CD4-positive, alpha-beta T cell treated with Interleukin-1 beta for 1 hour (primary cell): ENCODE measurements at places on chromosomes 7 and 10.

GRCh38 chr7:22418251-22419046 is 61.5 kb upstream of the RAPGEF5 start:
- no peak for DNase-seq

DNA sequence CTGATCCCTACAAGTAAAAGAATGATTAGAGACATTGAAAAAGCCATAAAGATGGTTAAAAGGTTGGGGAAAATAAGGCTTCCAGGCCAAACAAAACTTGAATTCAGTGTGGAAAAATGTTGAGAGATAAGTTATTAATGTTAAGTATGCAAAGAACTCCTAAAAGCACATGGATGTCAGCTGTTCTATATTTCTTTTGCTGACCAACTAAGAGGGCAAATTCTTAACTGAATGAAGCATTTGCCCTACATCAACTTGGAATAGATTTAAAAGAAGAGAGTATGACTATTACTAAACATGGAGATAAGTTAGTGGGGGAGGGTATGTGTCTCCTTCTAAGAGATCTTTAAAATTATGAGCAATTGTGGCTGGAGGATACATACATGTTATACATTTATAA is 124.8 kb downstream of the KIAA1217 start:
- no peak for DNase-seq

DNA sequence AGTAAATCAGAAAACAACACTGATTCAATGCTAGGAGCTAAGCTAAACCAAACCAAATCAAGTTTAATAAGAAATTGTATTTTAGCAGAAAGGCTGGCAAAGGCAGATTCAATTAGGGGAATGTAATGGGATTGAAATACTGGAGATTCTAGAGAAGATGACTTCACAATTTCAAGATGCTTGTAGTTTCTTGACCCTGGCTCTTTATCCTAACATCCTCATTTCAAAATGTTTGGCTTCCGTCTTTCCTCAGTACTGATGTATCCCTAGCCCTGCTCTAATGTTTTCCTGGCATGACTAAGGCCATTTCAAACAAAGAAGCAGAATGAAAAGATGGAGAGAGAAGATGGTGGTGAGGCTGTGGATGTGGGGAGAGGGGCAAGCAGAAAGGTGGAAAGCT is 2.7 kb upstream of the JCAD start:
- no peak for DNase-seq

- DNase-seq: no peak
Observed at GRCh38 chr10:102241032-102241443, 274 bp downstream of the PITX3 start.

DNA sequence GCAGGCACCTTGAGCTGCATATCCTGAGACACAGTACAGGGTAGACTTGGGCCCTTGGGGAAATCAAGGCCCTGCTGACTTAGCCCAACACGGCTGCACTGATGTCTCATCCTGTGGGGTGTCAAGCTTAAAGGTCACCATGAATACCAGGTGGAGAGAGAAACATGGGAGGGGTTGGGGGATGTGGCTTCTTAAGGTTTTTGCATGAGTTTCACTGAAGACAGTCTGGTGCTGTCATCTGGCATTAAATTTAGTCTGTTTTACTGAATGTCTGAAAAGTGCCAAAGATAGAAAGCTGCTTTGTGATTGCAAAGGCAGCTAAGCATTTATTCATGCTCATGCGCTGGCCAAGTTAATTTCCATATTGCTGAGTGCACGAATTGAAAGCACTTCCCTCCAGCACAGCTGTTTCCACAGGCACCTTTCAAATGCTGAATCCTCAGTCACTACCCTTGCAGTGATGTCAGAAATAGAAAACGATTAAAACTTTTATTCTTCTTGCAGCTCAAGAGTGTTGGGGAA is 102.1 kb downstream of the OSBPL3 start:
- DNase-seq: no peak

DNA sequence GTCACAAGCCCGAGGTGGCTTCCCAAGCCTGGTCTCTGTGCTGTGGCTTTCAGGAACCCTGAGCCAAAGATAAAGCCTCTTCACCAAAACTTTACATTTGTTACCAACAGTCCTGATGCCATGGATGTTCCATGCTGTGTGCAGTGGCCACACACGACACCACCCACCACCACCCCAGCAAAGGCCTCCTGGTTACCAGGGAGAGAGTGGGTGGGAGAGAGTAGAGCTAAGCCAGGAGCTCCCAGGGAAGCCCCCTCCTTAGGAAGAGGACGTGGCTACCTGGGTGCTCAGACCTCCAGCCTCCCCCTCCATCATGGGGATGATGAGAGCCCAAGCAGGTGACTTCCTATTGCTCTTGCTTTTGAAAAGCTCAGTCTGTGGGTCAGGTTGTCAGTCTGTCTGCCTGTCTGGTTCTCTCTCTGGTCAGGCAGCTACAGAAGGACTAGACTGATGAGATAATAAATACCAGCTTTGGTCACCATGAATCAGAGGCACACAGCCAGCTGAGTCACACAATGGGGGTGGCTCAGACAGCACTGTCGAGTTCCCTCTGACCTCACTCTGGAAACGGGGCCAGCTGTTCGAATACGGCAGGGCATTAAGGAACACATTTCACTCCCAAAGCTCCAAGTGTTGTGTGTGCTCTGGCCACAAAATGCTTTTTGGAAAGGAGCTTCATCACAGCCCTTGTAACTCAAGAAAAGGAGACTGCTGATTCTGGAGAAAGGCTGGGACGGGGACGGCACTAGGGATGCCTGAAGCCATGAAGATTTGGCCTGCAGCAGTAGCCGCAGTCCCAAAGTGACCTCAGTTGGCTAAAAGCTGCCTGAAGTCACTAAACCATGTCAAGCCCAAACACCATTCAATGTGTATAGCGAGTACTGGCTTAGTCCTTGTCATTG is 166.0 kb downstream of the FANK1 start:
- no peak for DNase-seq

GRCh38 chr7:2100278-2101208 is 132.2 kb downstream of the MAD1L1 start:
- DNase-seq: no peak

DNA sequence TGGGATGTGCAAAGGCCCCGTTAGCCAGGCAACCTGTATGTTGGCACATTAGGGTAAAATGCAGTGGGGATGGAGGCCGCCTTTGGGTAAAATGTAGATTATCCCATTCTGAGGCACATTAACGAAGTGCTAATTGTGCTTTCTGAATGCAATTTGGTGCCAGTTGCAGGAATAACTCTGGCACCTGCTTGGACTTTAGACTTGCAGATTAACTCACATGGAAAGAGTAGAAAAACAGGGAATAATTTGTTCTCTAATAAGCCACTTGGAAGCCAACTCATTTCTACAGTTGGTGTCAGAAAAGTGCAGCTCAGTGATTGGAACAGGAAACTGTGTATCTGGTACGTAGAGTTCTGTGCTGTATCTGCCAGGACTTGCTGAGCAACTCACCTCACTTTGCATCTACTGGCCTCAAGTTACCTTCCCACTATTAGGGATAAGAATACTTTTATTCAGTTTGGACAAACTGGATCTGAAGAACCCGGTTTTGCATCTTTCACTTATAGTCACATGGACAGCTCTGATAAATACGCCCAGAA is 377.4 kb upstream of the PODXL start:
- DNase-seq: no peak

DNA sequence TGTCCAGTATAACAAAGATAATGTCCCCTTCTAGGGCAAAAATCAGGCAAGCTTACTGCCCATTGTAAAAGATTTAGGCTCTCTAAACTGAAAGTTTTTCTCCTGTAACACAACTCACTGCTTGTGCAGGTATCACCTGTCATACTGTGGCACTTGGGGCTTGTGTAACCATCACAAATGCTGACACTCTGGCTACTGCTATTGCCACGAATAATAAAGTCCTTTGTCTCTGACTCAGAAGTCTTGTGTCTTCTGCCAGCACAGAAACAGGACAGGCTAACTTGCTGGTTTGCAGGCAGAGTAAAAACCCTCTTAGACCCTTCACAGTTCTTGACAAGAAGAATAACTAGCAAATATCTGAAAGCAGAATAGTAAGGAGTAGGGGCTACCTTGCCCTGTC is 273.9 kb downstream of the RPS24 start:
- DNase-seq: no peak

DNA sequence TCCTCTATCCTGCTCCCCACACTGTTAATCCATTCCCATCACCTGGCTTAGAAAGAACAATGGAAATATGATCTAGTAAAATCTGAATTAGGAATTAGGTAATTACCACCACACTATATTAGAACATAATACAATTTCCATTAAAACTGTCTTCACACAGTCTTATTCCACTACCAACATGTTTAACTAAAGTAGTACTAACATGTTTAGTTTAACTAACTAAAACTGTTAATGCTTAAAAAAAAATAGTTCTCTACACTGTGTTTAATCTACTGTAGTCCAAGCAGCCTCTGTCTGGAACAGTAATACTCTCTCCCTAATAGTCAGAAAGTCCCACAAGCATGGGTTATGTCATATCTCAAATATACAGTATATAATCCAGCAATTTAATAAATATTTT is 150.8 kb downstream of the SGMS1 start:
- DNase-seq: no peak

GRCh38 chr10:89030791-89031190 is 40.2 kb downstream of the FAS start:
- DNase-seq: no peak

GRCh38 chr10:5435328-5435727 is 23.0 kb downstream of the NET1 start:
- no peak for DNase-seq

- DNase-seq: no peak
Observed at GRCh38 chr10:117425974-117426566, 50.8 kb upstream of the PDZD8 start.

- DNase-seq: no peak
Observed at GRCh38 chr10:28137907-28138880, 139.3 kb upstream of the ODAD2 start.

- no peak for DNase-seq
Observed at GRCh38 chr10:95400787-95401186, 110.0 kb upstream of the PDLIM1 start.

GRCh38 chr10:114400091-114400490 is 4.2 kb downstream of the AFAP1L2 start:
- no peak for DNase-seq

GRCh38 chr10:72449941-72450441 is 95.3 kb upstream of the DNAJB12 start:
- DNase-seq: no peak

GRCh38 chr7:69182596-69183467 is 415.4 kb upstream of the AUTS2 start:
- no peak for DNase-seq

- no peak for DNase-seq
Observed at GRCh38 chr10:98235846-98236245, 32.1 kb downstream of the LOXL4 start.

DNA sequence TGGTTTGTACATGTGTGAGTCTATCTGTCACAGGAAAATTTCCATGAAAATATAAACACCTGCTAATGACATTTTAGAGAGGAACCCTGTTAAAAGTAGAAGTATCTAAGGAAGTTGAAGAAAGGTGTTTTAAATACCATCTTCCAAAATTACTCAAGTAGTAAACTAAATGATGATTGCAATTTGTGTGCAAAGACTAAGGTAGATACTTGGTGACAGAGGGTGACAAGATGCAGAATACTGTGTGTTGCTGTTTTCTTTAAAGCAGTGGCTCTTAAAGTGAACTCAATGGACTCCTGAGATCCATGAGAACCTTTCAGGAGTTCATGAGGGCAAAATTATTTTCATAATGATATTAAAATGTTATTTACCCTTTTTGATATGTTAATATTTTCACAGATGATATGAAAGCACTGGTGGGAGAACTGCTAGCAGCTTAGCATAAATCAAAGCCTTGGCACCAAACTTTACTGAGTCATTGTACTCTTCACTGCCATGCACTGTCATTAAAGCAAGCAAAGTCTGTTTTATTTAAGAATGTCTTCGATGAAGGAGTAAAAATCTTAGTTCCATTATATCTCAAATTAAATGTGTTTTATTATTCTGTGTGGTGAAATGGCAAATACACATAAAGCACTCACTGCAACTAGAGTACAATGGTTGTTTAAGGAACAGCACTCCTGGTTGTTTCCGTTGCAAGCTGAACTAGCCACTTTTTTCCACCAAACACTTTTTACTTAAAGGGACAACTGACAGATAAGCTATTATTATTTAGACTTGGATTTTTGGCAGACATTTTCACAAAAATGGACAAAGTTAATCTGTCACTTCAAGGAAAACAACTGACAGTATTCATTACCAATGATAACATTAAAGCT is 133.7 kb downstream of the LRRN3 start:
- no peak for DNase-seq

GRCh38 chr10:69403519-69403918 is 13.2 kb downstream of the TACR2 start:
- DNase-seq: no peak

DNA sequence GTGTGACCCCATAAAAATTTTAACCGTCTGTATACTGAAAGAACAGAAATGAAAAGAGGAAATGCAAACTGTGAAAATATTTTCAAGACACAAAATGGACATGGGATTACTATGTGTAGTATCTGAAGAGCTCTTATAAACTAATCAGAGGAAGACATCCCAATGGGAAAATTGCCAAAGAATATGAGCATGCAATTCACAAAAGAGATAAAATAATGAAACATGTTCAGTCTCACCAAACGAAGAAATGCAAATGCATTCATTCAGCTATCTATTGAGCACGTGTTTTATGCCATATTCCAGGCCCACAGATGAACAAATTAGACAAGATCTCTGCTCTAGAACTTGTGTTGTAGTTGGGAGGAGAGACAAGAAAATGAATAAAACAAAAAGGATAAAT is 63.2 kb downstream of the NHLRC2 start:
- DNase-seq: no peak
